Femur (tissue), 1 donor: ENCODE measurements at places on chromosomes 16 and 17.

DNA sequence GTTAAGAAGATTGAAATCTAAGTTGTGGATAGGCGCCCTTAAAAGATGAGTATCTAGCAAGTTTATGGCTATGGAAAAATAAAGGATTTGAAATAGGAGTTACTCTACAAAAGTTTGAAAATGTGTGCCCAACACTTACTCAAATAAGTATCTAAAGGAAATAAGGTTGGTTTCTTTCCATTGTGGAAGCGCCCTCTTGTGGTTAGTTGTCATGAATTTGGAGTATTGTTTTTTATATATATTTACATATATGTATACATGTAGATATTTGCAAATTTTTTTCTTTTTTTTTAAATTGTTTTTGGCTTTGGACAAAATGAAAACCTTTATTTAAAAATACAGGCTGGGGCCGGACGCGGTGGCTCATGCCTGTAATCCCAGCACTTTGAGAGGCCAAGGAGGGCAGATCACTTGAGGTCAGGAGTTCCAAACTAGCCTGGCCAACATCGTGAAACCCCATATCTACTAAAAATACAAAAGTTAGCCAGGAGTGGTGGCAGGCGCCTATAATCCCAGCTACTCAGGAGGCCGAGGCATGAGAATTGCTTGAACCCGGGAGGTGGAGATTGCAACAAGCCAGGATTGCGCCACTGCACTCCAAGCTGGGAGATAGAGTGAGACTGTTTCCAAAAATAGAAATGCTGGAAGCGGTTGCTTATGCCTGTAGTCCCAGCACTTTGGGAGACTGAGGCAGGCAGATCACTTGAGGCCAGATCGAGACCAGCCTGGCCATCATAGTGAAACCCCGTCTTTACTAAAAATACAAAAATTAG is 24.0 kb upstream of the VPS4A start:
- peak; percentile 35 for DNase-seq

GRCh38 chr16:54928411-54929089 is 2.1 kb upstream of the IRX5 start:
- DNase-seq: peak; percentile 82

DNA sequence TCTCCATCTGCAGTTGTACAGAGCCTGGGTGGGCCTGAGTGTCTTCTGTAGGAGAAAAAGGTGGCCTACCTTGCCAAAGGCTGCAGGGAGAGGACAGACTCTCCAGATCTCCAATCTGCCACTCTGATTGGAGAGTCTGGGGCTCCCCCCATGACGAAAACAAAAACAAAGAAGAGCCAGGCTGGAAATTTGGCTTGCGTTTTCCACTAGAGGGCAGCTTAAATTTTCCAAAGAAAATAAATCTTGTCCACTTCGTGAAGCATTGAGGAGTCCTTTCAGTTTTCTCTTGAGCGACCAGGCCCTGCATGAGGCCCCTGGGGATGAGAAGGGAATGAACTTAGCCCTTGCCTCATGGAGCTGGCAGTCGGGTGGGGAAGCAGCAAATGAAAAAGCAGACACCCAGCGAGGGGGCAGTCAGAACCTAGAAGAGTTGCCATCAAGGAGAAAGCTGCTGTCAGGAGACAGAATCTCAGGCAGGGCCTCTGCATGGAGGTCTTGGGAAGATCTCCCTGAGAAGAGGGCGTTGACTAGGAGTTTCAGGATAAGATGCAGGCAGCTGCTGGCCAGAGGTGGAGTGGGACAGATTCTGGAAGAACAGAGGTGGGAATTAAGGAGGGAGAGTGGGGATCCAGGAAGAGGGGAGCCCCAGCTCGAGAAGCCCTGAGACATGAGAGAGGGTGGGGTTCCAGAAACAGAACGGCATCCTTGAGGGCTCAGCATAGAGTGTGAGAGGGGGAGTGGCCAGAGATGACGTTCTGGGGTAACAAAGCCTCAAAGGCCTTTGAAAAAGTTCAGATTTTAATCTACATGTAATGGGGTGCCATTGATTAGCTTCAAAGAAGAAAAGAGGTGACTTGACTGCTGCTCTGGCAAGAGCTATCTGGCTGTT is 8.4 kb upstream of the SHCBP1 start:
- DNase-seq: peak; percentile 32

- DNase-seq: no peak
These were observed 3.8 kb downstream of the ARHGDIA start for GRCh38 chr17:81867170-81867990.

DNA sequence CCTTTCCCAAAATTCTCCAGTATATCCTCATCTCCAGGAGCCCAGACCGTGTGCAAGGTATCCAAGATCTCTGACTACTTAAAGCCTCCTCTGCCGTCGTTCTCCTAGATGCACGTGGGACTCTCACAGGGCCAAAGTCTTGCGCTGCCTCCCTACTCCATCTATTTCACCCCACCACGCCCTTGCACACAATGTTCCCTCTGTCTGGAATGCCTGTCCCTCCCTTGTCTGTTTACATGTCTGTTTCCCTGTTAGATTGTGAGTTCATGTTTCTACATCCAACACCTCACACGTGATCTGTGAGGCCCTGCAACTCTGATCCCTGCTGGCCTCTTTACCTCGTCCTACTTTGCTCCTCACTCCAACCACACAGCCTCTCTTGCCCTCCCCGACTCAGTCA is 4.9 kb upstream of the FZD2 start:
- DNase-seq: no peak

GRCh38 chr17:18163547-18163946 is 20.1 kb upstream of the ALKBH5 start:
- no peak for DNase-seq

GRCh38 chr17:28196636-28197035 is 122.4 kb upstream of the TMEM97 start:
- no peak for DNase-seq

- no peak for DNase-seq
These were observed 512 bp downstream of the PMM2 start for GRCh38 chr16:8798174-8798527.

- no peak for DNase-seq
These were observed 51.0 kb upstream of the TOX3 start for GRCh38 chr16:52597772-52598483.

DNA sequence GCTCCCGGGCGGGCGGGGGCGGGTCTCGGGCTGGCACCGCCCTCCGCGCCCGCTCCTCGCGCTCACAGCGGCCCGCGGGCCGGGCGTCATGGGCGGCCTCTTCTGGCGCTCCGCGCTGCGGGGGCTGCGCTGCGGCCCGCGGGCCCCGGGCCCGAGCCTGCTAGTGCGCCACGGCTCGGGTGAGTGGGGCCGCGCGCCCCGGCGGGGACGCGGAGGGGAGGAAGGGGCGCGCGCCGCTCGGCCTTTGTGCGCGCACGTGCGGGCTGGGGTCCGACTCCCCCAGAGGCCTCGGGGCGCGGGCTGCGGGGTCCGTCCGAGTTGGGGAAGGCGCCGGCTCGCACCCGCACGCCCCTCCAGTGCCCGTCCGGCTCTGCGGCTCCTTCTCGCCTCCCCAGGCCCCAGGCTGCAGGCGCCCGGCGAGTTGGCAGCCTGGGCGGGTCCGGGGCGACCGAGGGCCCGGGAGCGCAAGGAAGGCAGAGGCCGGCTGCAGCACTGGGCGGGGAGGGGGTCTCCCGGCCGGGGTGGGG is at the start of gene NME4:
Gene NME4, plus strand, starts transcription at position 65 of the 527 bp plus-strand sequence. Its CDS starts 24 bp downstream, at position 89.
- DNase-seq: no peak

- DNase-seq: peak; percentile 83
These were observed at the start of gene ACSF2 for GRCh38 chr17:50425682-50426471. ACSF2 (plus strand) TSS chr17:50426218; CDS start chr17:50426262, 44 bp downstream.

DNA sequence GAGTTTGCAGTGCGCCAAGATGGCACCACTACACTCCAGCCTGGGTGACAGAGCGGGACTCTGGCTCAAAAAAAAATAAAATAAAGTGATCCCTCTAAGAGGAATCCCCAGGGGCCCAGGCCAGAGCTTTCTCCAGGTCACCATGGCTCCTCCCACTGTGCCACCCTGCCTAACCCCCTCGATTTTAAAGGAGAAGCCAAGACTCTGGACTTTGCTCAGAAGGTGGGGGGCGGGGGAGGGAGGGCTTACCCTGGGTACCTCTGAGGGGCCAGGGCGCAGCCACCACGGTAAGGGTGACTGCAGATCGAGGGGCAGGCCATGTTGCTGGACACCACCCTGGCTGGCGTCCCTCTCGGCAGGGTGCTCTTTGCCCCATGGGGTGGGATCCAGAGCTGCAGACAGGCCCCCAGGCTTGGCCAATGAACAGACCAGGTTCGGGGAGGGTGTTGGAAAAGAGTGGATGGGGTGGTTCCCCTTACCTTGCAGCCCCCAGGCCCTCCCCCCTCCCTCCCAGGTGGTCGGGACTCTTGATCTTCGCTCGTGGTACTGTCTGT is 455 bp upstream of the GRB7 start:
- DNase-seq: no peak

- DNase-seq: no peak
These were observed 23.1 kb downstream of the CREBBP start for GRCh38 chr16:3857189-3858043.

- no peak for DNase-seq
These were observed 5.8 kb downstream of the SPPL2C start for GRCh38 chr17:45850468-45850867.

- DNase-seq: no peak
These were observed 10.8 kb downstream of the LYRM1 start for GRCh38 chr16:20911361-20911760.

- no peak for DNase-seq
These were observed 845 bp downstream of the P3H4 start for GRCh38 chr17:41810659-41811548.
